ENCODE measurements at places on chromosomes 1 and 21.

- no peak for DNase-seq
Measured at GRCh38 chr1:117632269-117633067, 26.6 kb downstream of the TENT5C start.

GRCh38 chr1:33563699-33564098 is 91.3 kb downstream of the ZSCAN20 start:
- DNase-seq = no peak

- no peak for DNase-seq
Measured at GRCh38 chr1:162709870-162710269, 77.6 kb downstream of the DDR2 start.

- DNase-seq = no peak
Measured at GRCh38 chr1:50977575-50978143, 7.6 kb downstream of the CDKN2C start.

- DNase-seq = no peak
Measured at GRCh38 chr21:38506661-38507281, 8.5 kb upstream of the ERG start.

DNA sequence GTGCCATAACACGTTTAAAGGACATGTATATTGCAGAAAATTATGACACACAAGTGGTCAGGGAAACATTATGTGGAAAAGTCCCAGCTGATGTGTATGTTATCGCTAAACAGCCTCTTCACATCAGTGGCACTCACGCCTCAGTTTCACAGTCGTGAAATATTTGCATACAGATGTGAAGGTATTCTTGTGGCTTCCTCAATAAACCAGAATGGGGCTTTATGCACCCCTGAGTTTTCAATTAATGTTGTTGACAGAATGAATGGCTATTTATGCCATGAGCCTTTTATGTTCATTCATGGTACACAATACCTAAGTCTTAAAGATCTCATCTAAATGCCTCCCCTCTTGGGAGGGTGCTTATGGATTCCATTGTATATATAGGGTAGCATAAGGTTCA is 202.1 kb upstream of the ADGRL2 start:
- no peak for DNase-seq
